ENCODE measurements at places on chromosomes 3 and 15.
A peak's percentile ranks its signal among the peaks of the same experiment; 100 is the strongest.

- no peak for DNase-seq
These were observed 1038.5 kb upstream of the NR2F2 start for GRCh38 chr15:95291898-95292472.

GRCh38 chr15:47961401-47962090, 159.2 kb upstream of the SLC24A5 start:
- DNase-seq: peak; percentile 37

DNA sequence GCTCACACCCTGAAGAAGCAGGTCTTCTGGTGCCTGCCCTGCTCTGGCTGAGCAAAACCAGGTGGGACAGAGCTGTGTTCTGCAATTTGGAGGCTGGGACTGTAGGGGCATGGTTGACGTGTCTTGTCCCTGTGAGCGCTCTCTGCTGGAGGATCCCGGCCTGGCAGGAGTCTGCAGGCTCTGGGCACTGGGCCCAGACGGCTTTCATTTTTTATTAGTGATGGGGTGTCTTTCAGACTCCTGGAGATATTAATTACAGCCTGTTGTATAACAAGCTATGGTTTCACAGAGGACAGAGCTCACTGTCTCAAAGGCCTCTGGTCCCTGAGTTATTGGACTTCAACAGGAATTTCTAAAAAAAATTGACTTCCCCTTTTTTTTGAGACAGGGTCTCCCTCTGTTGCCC, 29.5 kb upstream of the ZNF710 start:
- peak; percentile 46 for DNase-seq

- no peak for DNase-seq
These were observed 92.6 kb upstream of the ARRDC4 start for GRCh38 chr15:97867870-97868269.

DNA sequence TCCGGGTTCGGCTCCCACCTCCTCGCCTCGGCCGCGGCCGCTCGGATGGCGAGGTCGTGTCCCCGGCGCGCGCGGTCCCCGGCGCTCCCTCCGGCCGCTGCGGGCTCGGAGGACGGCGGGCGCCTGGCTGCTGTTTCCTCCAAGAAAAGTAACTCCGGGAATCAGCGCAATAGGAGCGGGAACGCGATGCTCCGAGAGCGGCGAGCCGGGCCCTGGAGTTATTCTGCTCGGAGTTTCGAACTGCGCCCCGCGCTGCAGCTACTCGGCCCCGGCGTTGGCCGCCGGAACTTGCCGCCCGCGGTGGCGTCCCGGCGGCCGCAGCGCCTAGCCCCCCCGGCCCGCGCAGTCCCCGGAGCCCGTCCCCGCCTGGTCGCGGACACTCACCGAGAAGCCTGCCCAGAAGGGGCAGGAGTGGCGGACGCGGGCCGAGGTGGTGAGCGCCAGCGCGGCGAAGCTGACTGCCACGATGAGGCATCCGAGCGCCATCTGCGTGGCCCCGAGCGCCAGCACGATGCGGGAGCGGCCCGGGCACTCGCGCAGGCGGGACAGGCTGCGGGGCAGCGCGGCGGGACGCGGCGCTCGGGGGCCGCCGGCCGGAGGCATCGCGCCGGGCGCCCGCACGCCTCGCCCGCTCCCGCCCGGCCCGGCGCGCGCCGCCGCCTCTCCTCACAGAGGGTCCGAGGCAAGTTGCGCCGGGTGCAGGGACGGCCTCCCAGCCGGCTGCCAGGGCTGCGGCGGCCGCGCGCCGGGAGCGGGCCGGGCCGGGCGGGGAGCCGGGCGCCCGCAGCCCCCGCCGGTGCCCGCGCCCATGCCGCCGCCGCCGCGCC, 251.9 kb downstream of the TJP1 start:
- DNase-seq: no peak

- DNase-seq: peak; percentile 59
These were observed 412.9 kb downstream of the TIGIT start for GRCh38 chr3:114706591-114707232.

DNA sequence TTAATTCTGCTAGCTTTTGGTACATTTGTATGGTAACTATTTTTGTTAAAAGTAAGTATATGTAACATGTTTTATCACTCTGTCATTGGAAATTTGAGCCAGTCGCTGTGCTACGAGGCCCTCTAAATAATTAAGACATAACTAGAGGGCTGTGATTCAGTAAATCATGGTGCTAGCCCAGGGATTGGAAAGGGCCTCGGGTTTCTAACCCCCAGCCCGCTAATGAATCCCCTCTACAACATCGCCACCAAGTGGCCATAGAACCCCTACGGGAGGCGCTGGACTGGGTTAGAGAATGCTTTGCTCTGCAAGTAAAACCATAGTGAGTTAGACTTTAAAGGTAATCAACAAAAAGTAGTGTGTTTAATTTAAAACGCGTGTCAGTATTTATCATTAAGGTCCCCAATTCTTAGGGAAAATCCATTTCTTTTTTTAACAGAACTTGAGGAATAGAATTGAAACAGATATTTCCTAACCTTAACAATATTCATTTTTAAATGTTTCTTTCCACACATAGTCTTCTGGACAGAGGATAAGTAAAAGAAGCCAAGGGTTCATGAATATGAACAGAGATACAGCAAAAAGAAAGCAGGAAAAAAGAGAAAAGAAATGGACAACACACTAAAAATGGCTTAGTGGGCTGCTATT, 744.7 kb downstream of the EPHA3 start:
- no peak for DNase-seq

DNA sequence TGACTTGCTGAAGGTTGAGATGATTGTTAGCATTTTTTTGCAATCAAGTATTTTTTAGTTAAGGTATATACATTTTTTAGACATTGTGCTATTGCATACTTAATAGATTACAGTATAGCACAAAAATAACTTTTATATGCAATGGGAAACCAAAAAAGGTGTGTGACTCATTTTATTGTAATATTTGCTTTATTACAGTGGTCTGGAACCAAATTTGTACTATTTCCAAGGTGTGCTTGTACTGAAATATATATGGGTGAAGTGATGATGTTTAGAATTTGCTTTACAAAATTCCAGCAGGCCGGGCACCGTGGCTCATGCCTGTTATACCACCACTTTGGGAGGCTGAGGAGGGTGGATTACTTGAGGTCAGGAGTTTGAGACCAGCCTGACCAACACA, 29.1 kb upstream of the TBC1D23 start:
- DNase-seq: no peak

DNA sequence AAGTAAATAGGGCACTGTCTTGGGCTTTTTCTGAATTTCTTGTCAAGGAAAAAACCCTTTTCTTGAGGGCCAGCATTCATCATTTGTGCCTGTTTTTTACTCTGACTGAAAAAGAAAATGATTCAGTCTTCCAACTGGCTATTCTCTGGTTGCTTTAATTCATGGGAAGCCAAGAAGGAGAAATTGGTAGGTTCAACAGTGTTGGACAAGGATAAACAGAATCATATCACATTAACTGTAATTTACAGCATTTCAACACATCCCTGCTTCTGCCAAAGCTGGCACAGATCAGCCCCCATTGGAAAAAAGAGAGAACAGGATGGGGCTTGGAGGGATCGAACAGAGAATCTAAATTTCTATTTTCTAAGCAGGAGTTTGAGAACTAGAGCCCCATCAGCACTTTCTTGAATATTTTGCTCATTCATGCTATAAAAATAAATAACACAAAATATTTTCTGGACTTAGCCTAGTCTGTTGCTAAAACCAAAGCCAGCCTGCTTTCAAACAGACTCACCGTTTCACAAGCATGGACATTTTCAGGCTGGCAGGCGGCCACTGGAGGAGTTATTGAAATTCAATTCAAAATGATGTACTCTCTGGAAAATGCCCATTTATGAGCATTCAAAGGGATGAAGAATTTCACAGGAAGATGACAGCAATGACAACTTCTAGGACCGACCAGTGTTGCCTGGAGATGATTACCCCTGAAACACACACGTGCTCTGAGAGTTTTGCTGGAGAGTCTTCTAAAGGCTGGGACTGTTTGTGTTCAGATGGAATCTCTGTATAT, 181.2 kb downstream of the WNT5A start:
- no peak for DNase-seq

DNA sequence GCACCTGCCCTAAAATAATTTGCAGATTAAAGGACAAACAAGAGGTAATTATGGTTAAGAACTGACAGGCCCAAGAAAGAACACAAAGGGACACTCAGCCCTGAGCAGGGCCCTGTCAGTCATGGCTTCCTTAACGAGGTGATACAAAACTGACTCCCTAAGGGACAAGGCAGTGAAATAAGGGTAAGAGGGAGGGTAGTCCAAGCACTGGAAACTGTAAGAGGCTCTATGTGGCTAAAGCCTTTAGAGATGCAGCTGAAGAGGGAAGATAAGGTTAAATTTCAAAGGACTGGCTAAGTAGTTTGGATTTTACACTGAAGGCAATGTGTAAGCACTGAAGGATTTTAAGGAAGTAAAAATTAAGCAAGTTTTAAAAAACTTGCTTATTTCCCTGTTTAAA, 3.9 kb downstream of the ATR start:
- DNase-seq: no peak

GRCh38 chr3:98750276-98750919, 12.7 kb upstream of the ST3GAL6 start:
- no peak for DNase-seq

DNA sequence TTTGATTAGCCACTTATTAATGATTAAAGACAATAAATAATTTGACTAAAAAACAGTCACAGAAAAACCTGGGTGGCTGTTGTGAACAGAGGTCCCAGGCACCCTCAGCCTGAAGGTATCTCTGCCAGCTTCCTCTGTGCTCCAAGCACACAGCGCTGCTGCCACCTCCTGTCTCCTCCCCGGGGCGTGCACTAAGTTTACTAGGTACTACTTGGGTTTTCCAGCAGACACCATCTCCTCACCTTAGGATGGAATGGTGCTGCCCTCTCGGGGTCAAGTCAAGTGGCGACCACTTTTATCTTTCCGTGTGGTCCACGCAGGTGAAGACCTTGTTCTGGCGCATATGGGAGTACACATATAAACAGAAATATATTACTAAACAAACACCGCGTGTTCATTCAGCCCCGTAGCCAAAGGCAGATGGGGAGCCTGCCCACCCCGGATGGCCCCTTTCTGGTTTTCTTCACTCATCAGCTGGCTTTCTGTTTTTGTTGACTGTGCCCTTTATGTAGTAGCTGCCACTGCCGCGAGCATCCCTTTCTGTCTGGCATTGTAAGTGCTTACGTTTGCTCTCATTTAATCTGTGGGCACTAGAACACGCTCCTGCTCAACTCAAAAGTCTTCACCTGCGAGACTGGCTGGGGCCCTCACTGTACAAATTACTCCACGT, 128.0 kb downstream of the LRIG1 start:
- DNase-seq: no peak

DNA sequence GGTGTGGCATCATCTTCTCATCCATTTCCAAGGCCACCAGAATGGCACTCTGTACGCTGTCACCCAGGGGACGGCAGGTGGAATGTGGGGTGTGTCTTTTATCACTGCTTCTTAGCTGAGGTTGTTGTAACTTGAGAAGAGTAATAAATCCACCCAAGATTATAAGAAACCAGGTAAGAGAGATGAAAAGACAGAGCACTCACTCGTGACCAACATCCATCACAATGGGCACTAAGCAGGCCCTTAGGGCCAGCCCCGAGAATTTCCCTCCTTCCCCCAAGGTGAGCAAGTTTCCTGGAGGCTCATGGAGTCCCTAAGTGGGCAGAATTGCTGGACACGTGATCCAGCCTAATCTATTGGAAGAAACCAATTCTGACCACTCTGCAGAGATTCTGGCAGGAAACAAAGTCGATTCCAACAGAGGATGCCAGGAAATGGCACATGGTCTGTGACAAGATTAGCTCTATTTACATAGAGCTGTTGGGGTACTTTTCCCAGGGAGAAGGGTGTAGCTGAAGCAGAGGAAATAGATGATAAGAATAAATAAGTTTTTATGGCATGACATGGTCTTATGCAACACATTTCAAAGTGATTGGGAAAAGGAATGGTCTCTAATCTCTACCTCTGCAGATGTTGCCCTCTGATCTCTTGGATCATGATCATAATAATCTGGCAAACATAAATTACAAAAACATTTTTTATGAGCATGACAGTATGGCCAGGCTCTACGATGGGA, 22.5 kb downstream of the SLC6A20 start:
- no peak for DNase-seq

- DNase-seq: no peak
These were observed 265.6 kb downstream of the CTNNB1 start for GRCh38 chr3:41464858-41465257.

DNA sequence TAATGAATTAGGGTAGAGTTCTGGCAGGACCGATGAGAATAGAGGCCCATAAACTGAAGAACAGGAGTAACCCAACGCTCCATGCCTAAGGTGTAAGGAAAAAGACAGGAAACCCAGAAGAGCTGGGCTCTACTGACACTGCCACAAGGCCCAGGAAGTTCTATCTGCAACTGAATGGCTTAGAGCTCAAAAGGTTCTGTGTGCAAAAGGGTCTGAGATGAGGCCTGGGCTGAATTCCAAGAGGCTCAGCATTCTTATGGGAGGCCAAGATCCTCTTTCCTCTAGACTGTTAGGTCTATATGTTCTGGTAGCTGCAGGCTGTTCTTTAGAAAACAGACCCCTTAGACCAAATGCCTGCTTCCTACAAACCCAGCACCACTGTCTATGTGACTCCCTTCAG, 30.5 kb upstream of the PRSS50 start:
- DNase-seq: no peak

GRCh38 chr3:27960133-27960532, 238.0 kb upstream of the EOMES start:
- DNase-seq: no peak

DNA sequence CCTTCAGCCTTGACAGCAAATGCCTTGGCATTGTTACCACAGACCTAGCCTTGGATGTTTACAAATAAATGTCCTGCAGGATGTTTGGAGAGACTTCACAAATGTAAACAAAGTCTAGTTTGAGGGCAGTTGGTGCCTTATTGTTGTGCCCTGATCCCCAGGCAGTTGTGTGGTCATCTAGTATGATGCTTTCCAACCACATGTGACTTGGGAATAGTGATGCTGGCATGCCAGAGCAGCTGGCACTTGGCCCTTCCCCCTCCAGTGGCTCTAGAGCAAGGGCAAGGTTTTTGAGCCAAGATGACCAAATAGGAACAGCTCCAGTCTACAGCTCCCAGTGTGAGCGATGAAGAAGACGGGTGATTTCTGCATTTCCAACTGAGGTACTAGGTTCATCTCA, 258.2 kb downstream of the ADAMTS17 start:
- no peak for DNase-seq

GRCh38 chr15:87850916-87851315, 405.6 kb downstream of the NTRK3 start:
- no peak for DNase-seq

GRCh38 chr3:141240286-141240685, 8.7 kb downstream of the PXYLP1 start:
- no peak for DNase-seq

GRCh38 chr3:107949394-107949970, 141.3 kb downstream of the CD47 start:
- no peak for DNase-seq

GRCh38 chr3:435161-435560, 238.6 kb downstream of the CHL1 start:
- no peak for DNase-seq

GRCh38 chr15:45943240-45943639, 308.4 kb downstream of the SQOR start:
- DNase-seq: no peak

DNA sequence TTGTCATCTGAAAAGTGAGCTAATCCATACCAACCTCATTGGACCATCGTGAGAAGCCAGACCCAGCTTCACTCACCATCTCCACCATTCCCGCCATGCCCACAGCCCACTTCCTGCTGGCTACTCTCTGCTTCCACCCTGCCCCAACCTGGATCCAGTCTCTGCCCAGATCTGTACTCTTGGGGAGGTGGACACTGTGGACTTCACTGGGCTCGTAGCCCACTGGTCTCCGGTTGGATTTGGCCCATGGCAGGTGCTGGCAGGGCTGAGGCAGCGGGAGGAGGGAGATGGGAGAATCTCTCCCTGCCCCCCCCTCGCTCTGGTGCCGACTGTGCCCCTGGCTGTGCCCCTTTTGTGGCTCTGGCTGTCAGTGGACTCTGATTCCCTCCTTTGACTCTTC, 193.8 kb downstream of the ABHD5 start:
- DNase-seq: no peak

Measured in stimulated activated naive CD8-positive, alpha-beta T cell treated with anti-CD3 and anti-CD28 coated beads, Interleukin-15, amount 100 ng/mL, for 72 hours (primary cell).